ENCODE measurements at places on chromosomes 5 and 9.
A peak's percentile ranks its signal among the peaks of the same experiment; 100 is the strongest.

- H3K27ac ChIP-seq: no peak overlapping the region
- peaks cover 15% of the 10 kb centered on the region for H3K4me1 ChIP-seq
- H3K27me3 ChIP-seq: peaks cover 18% of the 10 kb centered on the region
- no peak for DNase-seq
- no peak overlapping the region for H3K4me3 ChIP-seq
Measured at GRCh38 chr5:73444499-73445438, 3.8 kb downstream of the FOXD1 start.

- DNase-seq: no peak
- no peaks in the 10 kb centered on the region for H3K4me1 ChIP-seq
- H3K4me3 ChIP-seq: no peak overlapping the region
- no peaks in the 10 kb centered on the region for H3K36me3 ChIP-seq
Measured at GRCh38 chr5:89128092-89128491, 245.1 kb upstream of the MEF2C start.

GRCh38 chr9:36207546-36208012, 16.9 kb downstream of the CLTA start:
- peaks cover 22% of the 10 kb centered on the region for H3K36me3 ChIP-seq
- H3K27ac ChIP-seq: peak overlapping the region; percentile 25
- no peaks in the 10 kb centered on the region for H3K27me3 ChIP-seq
- H3K4me1 ChIP-seq: peaks cover 9% of the 10 kb centered on the region
- DNase-seq: no peak
- no peak overlapping the region for H3K4me3 ChIP-seq

GRCh38 chr9:110356639-110357395, 19.2 kb upstream of the TXNDC8 start:
- DNase-seq: no peak
- H3K4me3 ChIP-seq: no peak overlapping the region
- peak overlapping the region; percentile 20 for H3K27ac ChIP-seq
- H3K27me3 ChIP-seq: no peaks in the 10 kb centered on the region

- no peak for DNase-seq
- H3K36me3 ChIP-seq: no peaks in the 10 kb centered on the region
- no peak overlapping the region for H3K4me3 ChIP-seq
- H3K4me1 ChIP-seq: no peaks in the 10 kb centered on the region
Measured at GRCh38 chr5:148070621-148071020, 6.8 kb downstream of the SPINK5 start.

- H3K27ac ChIP-seq: peak overlapping the region; percentile 39
- no peaks in the 10 kb centered on the region for H3K27me3 ChIP-seq
- H3K36me3 ChIP-seq: no peaks in the 10 kb centered on the region
- H3K4me3 ChIP-seq: no peak overlapping the region
Measured at GRCh38 chr5:50745221-50745910, 78.9 kb downstream of the PARP8 start.
